ENCODE measurements at places on chromosomes 5 and 9. TPM values are rescaled to one million over a fixed set of nuclear protein-coding genes. Genes with fewer than 3 reads are reported as not detected.

Gene SEC24A
- 18.5 TPM for total RNA-seq

Gene IFNA14
- total RNA-seq = not detected

Gene ELAVL2
- not detected for total RNA-seq

Gene ZNF366
- total RNA-seq = not detected

Gene SLC6A18
- not detected for total RNA-seq

Gene ZNF618
- total RNA-seq = 0.10 TPM

Gene CARD9
- total RNA-seq = 0.12 TPM

Gene ADAMTSL2
- 0.14 TPM for total RNA-seq

Gene FBP2
- not detected for total RNA-seq

Gene PCDHB13
- not detected for total RNA-seq

Gene SOHLH1
- total RNA-seq = not detected

Gene SLCO4C1
- not detected for total RNA-seq

Gene IGIP
- 1.4 TPM for total RNA-seq

Gene FAM153A
- total RNA-seq = 26.0 TPM

Gene ENC1
- 0.74 TPM for total RNA-seq

Gene GNE
- total RNA-seq = 14.5 TPM

Gene FIBCD1
- total RNA-seq = not detected

Gene TCF7
- total RNA-seq = 87.9 TPM

Gene MEIKIN
- total RNA-seq = 1.4 TPM

Gene CTXN3
- total RNA-seq = not detected

Gene PHF24
- not detected for total RNA-seq

Gene TEX48
- not detected for total RNA-seq

Gene MCIDAS
- 0.17 TPM for total RNA-seq

Gene C9orf85
- 6.2 TPM for total RNA-seq

Gene LCN9
- not detected for total RNA-seq

Gene VAV2
- 3.4 TPM for total RNA-seq

Gene UNC5A
- not detected for total RNA-seq

Gene PDCD1LG2
- total RNA-seq = not detected

Gene PNPLA7
- total RNA-seq = 3.1 TPM

Gene CTSV
- 1.2 TPM for total RNA-seq

Gene RAB3C
- not detected for total RNA-seq

Gene CKS2
- total RNA-seq = 278 TPM

Gene SPARC
- total RNA-seq = 0.20 TPM

Gene CD72
- total RNA-seq = 4.5 TPM

Gene WDR38
- not detected for total RNA-seq

Gene ORM2
- total RNA-seq = not detected

Gene SLC25A2
- total RNA-seq = not detected

Gene SIT1
- 45.4 TPM for total RNA-seq

Gene ARRDC3
- 13.8 TPM for total RNA-seq

Gene CNTLN
- 0.25 TPM for total RNA-seq

Gene KIF12
- not detected for total RNA-seq

Gene PCDHGC5
- total RNA-seq = not detected

Gene CCT5
- 414 TPM for total RNA-seq

Gene CKMT2
- total RNA-seq = not detected

Gene C9
- total RNA-seq = not detected

Gene AK8
- total RNA-seq = not detected

Gene OGN
- total RNA-seq = not detected

Gene GBA2
- total RNA-seq = 20.3 TPM

All from activated naive CD4-positive, alpha-beta T cell treated with anti-CD3 and anti-CD28 coated beads for 36 hours (primary cell).